ENCODE measurements at places on chromosomes 2 and 18.

GRCh38 chr2:39772086-39772811 is 6.8 kb downstream of the THUMPD2 start:
- DNase-seq, result no peak

GRCh38 chr2:128798502-128799283 is 480.0 kb upstream of the HS6ST1 start:
- DNase-seq, result no peak

- DNase-seq, result no peak
These were observed 28.0 kb downstream of the MAL start for GRCh38 chr2:95053543-95053942.

GRCh38 chr2:227870710-227871374 is 589 bp upstream of the DAW1 start:
- DNase-seq, result no peak

- no peak for DNase-seq
These were observed 802.9 kb downstream of the CPS1 start for GRCh38 chr2:211359347-211359746.

GRCh38 chr2:224776795-224777558 is 60.8 kb upstream of the CCDC195 start:
- DNase-seq, result no peak

- DNase-seq, result no peak
These were observed 67.7 kb downstream of the TAF4B start for GRCh38 chr18:26293982-26294381.

DNA sequence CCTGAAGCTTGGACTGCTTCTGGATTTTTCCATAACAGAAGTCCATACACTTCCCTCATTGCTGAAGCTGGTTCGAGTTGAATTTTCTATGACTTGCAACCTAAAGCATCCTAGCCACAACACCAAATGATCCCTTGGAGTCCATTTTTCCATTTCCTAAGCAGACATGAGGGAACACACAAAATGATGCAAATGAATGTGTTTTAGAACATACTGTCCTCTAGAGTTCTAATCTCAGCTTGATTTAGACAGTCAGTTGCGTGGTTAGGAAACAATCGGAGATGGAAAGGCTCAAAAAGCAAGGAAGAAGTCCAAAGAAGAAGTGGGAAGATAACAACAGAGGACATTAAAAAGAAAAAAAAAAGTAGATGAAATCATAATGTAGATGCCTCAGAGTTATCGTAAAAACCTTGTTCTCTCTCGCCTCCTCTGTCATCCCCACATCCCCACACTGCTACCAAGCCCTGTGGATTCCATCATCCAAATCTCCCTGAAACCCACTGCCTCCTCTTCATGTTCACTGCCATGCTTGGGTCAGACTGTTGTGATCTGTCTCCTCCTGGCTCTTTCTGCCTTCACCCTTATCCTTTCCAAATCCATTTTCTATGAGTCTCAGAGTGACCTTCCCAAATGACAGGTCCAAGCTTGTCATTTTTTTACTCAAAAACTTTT is 58.4 kb downstream of the TMEM247 start:
- no peak for DNase-seq

DNA sequence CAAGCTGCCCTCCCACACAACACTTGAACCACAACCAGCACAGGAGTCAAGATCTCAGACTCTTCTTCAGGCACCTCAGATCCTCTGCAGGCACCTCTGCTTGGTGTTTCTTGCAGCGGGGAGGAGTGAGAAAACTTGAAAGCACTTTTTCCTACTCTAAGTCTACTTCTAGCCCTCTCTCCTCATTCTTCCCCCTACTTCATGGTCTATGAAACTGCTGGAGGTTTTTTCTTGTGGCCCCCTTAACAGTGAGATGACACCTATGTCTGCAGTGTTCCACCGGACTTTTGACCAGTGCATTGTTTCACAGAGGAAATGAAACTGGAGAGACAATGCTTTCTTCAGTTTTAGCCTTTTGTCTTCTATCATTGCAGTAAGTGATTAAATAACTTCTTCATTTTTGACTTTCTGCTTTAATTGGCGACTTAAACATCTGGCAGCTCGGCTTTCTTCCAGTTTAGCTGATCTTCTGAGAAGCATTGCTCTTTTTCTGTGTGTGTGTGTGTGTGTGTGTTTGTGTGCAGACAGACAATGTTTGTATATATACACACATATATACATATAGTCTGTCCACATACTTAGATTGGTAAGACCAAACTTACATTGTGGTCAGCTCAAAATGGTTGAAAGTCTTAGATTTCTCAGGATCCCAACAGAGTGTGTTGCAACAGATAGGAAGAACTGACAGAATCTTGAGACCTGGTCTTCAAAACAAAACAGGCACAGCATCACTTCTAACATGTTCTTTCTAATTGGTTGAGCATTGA is 1474.0 kb upstream of the TMEFF2 start:
- DNase-seq, result no peak

GRCh38 chr2:44772131-44772530 is 169.4 kb upstream of the SIX3 start:
- no peak for DNase-seq

- no peak for DNase-seq
These were observed 114.0 kb downstream of the PIEZO2 start for GRCh38 chr18:11035376-11035775.

DNA sequence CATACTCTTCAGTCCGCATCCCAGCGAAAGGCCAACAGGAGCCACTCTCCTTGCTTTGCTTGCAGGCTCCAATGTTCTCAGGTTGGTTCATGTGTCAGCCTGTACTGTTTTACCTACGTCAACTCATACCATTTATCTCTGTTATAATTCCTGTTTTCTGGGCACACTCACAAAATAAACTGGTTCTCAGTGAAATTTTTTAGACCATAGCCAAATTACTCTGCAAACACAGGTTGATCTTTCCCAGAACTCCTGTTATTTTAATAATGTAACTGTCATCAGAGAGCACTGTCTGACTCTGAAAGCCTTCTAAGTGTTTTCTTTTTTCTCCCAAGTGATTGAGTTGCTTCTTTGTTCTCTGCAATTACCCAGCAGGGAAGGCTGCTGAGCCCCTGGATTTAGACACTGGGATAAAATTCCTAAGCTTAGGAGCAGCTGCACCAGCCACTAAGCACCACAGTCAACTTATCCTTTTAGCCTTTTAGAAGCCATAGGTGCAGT is 111.6 kb upstream of the PIEZO2 start:
- DNase-seq, result no peak

DNA sequence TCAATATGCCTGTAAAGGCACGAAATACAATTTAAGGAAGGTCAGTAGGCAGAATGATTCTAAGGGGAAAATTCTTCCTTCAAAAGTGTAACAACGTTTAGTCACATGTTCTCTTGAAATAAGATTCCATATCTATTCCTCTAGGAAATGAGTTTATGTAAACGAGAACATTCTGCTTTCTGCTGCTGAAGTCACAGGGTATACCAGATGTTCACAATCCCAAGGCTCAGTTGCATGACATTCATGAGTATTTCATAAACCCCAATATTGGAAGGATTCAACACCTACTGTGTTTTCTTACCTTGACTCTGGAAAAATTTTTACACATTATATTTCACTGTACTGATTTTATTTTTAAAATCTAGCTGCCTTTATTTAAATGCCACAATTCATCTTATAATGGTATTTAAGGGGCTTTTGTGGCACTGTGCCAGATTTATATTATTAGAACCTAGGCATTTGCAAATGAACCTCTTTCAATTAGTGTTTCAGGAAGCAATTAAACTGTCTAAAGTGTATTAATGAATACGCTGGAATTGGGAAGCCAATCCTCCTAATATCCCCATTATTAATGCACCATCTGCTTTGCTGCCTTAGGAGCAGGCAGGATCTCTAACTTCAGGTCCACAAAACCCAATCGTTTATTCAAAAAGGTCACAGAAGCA is 542.6 kb upstream of the KLHL29 start:
- DNase-seq, result no peak

GRCh38 chr18:2466978-2467377 is 104.3 kb downstream of the METTL4 start:
- DNase-seq, result no peak

DNA sequence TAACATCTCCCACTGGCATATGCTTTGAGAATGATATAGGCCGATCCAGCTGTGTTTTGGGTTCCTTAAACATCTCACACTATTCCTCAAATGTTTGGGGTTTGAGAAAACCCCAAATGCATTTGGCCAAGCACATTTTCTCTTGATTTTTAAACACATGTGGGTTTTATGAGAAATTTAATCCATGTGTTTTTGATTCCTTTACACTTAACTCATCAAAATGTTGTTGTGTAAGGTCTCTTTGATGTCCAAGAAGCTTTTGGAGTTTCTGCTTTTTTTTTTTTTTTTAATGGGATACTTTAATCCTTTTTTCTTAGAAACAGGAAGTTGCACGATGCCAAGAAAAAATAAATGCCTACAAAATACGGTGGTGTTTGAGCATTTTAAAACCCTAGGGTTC is 339.8 kb upstream of the TCF4 start:
- no peak for DNase-seq

GRCh38 chr2:216490061-216490460 is 8.6 kb upstream of the RPL37A start:
- DNase-seq, result no peak

GRCh38 chr18:68734308-68734707 is 19.4 kb upstream of the TMX3 start:
- DNase-seq, result no peak

DNA sequence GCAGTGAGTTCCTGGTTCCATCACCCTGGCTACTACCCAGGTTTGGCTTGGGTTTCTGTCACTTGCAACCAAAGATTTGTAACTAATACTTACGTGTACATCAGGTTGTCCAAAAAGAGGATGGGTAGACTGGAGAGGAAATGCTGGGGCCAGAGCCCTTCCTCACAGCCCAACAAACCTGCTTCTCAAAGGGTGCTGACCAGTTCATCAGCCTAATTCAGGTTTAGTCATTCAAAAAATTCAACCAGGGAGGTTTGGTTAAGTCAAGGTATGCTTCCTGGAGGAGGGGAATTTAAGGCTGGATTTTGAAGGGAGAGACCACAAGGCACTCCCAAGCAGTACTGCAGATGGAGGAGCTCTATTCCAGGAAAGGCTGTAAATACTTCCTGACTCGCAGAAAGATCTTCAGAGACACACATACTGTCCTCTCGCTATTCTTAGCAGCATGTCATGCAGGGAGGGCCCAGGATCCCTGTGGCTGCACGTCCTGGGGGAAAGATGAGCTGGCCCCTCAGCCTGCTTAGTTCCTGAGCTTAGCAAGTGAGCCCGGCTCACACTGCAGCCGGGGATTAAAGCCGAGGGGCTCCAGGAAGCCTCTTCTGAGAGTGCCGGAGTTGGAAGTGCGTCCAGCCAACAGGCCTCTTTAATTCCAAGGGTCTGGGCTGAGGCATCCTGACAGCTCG is 40.0 kb upstream of the BIN1 start:
- no peak for DNase-seq

DNA sequence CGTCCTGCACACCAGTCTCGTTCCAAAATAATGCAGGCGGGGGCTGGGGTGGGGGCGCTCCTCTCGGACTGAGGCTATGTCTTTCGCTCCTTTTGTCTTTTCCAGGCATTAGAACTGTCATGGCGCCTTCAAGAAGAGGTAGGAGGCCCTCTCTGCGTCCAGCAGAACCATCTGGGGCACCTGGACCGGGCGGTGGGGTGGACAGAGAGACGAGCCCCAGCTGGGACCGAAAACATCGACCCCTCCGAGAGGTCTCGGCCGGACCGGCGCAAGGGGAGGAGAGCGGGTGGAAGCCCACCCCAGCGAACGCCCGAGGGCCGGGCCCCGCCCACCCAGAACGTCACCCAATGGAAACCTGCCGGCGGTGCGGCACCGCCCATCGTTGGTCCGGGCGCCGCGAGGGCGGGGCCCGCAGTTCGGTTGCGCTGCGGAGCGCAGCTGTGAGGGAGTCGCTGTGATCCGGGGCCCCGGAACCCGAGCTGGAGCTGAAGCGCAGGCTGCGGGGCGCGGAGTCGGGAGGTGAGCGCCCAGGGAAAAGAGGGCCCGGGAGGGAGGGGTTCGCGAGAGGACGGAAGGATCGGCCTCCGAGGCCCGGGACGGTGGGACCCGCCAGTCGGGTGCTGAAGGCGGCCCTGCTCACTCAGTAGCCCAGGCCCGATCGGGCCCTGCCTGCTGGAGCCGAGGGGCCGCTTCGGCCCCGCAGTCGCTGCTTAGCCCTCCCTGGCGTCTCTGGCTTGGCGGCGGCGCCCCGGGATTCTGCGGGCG is at the start of gene NRBP1:
Gene NRBP1, plus strand, starts transcription at position 419 of the 765 bp plus-strand sequence. CDS start 4,643 bp downstream, outside the sequence.
- DNase-seq, result peak; percentile 94
